ENCODE measurements at places on chromosomes 11 and 22.

DNA sequence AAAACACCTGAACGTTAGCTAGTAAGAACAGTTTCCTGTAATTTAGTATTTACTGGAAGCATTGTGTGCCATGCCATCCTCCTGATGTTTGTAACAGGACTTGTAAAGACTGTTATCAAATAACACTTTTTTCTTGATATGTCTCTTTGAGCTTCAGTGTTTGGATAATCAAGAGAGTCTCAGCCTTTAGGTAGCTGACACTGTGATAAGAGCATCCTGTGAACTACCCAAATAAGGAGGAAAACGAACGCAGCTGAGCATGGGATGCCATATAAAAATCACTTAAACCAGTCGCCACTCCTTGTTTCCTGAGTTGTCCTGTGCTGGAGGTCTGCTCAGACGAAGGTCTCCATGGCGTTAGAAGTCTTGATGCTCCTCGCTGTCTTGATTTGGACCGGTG lies at the start of gene OOSP2:
Gene OOSP2 (plus strand): TSS at position 301 of the 400 bp plus-strand sequence. CDS start 51 bp downstream, at position 352.
- DNase-seq: no peak

DNA sequence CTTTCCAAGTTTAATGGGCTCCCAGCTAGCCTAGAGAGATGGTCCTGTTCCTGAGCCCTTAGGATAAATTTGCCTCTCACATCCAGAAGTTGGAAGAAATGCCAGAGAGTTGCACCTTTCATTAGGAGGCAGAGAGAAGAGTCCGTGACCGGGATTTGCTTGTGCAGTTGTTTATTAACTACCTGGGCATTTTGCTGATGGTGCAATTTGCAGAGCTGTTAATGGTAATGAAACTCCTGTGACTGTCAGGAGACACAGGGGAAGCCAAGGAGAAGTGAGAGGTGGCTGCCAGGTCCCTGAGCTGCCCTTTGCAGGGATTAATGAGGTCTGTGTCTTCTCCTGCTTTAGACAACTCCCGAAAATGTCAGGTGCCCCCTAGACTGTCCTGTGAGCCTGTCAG lies 69.1 kb upstream of the B3GAT1 start:
- DNase-seq: no peak

DNA sequence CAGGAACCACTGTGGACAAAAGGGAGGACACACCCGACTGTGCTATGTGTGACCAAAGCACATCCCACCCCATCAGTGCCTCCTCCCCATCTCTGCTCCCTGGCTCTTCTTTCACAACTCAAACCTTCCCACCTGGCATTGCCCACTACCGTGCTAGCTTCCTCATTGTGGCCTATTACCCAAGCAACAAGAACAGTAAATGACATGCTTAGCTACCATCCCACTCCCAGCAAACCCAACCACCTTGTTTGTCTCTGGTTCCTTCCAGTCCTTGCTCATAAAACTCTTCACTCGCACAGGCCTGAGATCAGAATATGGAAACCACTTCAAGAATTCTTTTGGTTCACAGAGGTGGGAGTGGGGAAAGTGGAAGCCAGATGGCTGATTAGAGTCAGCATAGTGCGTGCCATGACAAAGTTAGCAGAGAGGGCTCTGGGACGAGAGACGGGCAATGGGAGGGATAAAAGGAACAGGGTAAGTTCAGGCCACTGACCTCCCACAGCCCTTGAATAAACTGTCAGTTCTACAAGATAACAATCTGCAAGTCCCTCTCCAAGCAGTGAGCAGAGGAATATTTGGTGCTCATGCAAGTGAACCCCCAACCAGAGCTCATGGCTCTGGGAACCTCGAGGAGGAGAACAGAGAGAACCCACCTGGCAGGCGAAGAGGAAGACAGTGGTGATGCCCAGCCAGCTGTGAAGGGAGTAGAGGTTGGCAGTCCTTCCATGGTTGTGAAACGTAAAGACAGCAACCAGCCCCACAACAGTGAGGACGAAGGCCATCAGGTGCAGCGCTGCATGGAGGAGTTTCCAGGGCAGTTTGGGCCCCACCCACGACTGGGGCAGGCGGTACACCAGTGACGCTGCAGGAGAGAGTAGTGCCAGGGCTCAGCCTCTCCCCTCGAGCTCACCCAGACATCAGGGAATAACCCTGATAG lies 8.3 kb downstream of the CYB561A3 start:
- DNase-seq: no peak

GRCh38 chr22:21835378-21835777 lies 32.1 kb downstream of the MAPK1 start:
- DNase-seq: no peak

DNA sequence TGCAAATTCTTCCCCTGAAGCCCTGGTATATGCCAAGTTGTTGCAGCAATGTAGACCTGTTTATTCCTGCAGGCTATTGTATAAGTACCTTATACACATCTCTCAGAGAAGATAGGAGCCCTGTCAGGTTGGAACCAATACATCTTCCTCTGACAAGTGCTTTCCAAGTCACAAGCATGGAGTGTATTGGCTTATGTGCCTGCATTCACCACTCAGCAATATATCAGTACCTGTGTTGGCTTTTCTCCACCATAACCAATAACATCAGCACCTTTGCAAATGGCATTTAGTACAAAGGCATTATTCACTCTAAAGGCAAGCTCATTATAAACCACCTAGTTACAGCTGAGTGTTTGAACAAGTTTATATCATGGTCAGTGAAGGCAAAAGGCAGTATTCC lies 611.7 kb upstream of the CNTN5 start:
- DNase-seq: no peak

GRCh38 chr11:1570896-1571759 lies 943 bp downstream of the DUSP8 start:
- DNase-seq: no peak

DNA sequence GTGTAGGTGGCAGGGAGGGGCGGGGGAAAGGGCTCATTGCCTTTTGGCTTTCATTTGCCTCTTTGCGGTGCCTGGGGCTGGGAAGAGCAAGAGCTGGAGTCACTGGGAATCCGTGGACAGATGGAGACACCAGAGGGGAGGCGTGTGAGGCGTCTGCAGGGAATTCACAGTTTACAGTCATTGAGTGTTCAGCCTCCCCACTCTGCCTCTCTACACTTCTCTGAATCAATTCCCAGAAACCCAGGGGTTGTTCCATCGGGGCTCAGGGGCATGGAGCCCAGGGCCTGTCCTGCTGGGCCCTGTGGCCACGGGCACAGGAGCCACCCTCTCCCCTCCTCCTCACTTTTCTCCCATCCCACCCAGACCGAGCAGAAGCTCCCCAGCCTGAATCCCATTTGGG lies 160.5 kb upstream of the NAV2 start:
- DNase-seq: no peak

GRCh38 chr22:48780597-48781277 lies 1046.9 kb downstream of the BRD1 start:
- DNase-seq: no peak

- no peak for DNase-seq
Observed at GRCh38 chr22:27438271-27438980, 363.1 kb downstream of the MN1 start.

DNA sequence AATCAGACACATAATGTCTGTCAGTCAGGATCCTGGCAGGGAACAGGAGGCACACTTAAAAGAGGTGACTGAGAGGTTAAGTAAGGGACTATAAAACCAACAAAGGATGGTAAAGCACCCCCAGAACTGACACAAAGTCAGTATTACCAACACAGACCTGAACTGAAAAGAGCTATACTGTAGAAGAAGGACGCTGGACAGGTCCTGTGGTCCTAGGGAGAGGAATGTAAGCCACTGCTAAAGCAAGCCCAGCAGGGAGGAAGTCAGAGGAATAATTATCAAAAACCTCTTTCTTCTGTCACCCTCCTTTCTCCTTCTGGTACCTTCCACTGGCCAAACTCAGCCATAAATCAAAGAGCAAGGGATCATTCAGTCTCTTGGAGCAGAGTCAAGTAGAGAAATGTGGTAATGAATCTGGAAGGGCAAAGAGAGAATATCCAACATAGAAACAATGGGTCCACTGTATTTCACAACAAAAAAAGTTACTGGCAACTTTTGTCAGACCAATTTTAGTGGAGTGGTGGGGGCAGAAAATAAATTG lies 33.4 kb upstream of the ANGPTL5 start:
- DNase-seq: no peak
